ENCODE measurements at places on chromosomes 2 and 18.

- no peak for DNase-seq
Observed at GRCh38 chr18:76678248-76678647, 144.1 kb upstream of the ZNF236 start.

DNA sequence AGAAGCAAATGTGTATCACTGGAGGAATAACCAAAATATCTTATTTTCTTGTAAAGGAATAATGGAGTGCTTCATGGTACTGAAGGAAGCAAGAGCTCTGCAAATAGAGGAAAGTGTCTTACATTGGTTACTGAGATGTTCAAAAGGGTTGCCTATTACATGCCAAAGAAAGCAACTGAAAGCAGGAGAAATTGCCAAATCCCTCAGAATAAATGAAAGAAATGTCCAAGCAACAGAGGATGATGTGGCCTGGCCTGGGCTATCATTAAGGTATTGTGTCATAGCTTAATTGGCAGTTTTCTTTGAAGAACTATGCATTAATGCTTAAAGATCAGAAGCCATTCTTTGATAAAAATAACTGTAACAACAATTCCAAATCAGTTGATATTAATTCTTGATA is 173.7 kb downstream of the RAB3GAP1 start:
- DNase-seq = no peak

- no peak for DNase-seq
Observed at GRCh38 chr2:105249181-105249580, 7.6 kb downstream of the GPR45 start.

- no peak for DNase-seq
Observed at GRCh38 chr18:44599412-44599811, 81.3 kb upstream of the SETBP1 start.

GRCh38 chr18:21040466-21040865 is 71.1 kb downstream of the ROCK1 start:
- no peak for DNase-seq

- DNase-seq = no peak
Observed at GRCh38 chr2:198545411-198545810, 741.0 kb downstream of the PLCL1 start.
